ENCODE measurements at places on chromosomes 2 and 18.

DNA sequence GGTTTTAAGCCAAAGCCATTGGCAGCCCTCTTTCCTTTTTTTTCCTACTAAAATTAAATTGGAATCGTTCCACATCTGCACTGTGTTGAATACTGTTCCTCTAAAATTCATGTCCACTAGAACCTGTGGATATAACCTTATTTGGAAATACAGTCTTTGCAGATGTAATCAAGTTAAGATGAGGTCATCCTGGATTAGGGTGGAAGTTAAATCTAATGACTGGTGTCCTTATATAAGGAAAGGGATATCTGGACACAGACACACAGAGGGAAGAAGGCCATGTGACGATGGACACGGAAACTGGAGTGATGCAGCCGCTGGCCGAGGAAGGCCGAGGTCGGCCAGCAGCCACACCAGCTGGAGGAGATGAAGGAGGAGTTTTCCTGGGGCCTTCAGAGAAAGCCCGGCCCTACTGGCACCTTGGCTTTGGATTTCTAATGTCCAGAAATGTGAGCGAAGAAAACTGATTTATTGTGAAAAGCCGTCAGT is 49.4 kb downstream of the LONRF2 start:
- peak; percentile 39 for DNase-seq

GRCh38 chr18:45684341-45685115 is 39.5 kb upstream of the SLC14A1 start:
- DNase-seq: no peak

DNA sequence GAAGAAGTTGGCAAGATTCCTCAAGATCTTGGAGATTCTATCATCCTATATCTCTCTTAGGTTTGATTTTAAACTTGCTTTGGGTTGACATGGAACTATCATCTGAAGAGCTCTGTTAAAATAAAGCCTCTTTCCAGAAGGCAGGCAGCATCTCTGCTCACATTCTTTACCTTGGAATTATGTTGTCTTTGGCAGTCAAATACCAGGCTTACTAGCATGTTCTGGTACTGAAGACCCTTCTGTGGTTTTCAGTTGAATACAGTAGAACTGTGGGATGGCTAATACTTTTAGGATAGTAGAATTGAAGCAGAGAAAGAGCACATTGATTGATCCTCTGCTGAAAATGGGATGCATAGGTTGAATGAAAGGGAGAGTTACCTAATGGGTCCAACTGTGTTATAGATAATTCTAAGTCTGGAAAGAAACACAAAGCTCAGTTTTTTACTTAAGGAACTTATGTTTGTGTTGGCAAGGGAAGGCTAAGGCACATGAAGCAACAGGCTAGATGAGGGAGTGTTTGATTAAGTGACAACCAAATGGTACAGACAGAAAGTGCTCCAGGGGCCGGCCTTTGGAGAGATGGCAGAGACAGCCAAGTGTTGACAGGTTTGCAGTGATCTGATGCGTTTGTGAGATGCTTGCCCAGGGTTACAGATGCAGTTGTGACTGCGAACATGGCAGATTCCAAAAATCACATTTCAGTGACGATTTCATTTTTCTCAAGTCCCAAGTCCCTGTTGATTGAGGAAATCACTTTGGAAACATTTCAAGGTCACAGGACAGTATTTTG is 397.9 kb downstream of the MEIS1 start:
- no peak for DNase-seq

- no peak for DNase-seq
These were observed 316.8 kb downstream of the DCDC2C start for GRCh38 chr2:4020153-4020552.

DNA sequence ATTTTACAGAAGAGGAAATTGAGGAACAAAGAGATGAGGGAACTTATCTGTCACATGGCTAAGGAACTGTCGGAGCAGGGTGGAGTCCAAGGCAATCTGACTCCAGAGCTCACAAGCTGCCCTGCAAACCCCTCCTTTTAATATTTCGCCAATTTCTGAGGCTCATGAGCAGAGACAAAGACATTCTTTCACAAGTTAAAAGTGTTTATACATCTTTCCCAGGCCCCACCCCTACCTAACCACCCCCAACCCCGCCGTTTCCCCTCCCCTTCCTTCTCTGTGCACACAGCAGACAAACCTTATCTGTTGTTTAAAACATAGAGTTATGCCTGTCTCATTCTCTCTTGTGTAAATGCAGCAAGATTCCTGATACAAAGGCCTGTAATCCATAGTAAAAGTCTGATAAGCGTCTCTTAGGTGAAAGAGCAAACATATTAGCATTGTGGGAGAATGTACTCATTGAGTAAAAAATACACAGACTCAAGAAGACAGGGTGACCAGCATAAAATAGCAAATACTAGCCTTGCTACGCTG is 44.3 kb downstream of the EPHA4 start:
- DNase-seq: no peak

DNA sequence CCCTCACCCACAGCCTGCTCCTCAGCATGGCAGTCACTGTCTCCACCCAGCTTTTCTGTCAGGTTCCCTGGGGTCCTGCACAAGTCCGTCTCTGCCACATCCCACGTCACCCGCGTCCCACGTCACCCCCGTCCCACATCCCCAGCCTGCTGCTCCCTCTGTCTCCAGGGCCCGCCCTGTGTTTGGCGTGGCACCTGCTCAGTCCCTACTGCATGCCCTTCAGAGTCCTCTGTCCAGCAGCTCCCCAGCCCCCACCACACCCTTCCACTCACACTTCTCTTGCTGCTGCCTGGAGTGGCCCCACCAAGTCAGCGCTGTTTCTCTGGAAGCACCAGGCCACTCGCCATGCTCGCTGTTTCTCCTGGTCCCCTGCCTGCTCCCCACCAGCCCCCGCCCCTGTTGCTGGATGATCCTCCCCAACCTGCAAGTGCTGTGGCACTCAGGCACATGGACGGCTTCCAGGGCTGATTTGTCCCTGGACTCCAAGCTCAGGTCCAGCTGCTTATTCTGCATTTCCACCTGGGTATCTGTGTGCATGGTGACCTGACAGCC is 18.8 kb downstream of the ATG4B start:
- no peak for DNase-seq

DNA sequence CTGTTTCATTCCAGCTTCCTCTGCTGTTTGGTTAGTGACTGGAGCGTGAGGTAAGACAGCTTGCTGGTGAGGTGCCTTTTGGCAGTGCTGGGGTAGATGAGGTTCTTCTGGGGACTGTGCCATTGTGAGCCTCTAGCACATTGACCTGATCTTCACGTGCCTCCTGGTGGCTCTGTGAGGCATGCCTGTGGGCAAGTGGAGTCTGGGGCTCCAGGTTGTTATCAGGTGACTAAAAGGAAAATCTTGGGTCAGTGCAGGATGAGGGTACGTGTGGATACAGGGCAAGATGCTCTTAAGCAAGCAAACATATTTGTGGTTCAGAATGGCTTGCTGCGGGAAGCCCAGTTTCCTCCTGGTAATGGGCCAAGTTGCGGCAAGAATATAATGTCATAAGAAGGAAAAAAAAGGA is 75.4 kb downstream of the FHOD3 start:
- DNase-seq: no peak

- no peak for DNase-seq
These were observed 185.1 kb downstream of the NEDD4L start for GRCh38 chr18:58229162-58229561.

DNA sequence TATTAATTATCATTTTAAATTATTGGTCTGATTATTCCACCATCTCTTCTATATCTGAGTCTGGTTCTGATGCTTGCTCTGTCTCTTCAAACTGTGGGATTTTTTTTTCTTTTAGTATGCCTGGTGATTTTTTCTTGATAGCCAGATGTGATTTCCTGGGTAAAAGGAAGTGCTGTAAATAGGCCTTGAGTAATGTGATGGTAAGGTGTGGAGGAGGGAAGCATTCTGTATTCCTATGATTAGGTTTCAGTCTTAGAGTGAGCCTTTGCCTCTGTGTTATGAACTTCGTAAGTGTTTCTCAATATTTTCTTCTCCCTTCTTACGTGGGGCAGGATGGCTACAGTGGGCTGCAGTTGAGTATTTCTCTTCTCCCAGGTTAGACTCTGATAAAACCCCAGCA is 103.0 kb downstream of the EHBP1 start:
- no peak for DNase-seq

GRCh38 chr2:240921311-240921994 is 15.3 kb downstream of the CROCC2 start:
- DNase-seq: peak; percentile 65

- peak; percentile 56 for DNase-seq
These were observed 74.4 kb upstream of the ASB18 start for GRCh38 chr2:236338495-236339184.

DNA sequence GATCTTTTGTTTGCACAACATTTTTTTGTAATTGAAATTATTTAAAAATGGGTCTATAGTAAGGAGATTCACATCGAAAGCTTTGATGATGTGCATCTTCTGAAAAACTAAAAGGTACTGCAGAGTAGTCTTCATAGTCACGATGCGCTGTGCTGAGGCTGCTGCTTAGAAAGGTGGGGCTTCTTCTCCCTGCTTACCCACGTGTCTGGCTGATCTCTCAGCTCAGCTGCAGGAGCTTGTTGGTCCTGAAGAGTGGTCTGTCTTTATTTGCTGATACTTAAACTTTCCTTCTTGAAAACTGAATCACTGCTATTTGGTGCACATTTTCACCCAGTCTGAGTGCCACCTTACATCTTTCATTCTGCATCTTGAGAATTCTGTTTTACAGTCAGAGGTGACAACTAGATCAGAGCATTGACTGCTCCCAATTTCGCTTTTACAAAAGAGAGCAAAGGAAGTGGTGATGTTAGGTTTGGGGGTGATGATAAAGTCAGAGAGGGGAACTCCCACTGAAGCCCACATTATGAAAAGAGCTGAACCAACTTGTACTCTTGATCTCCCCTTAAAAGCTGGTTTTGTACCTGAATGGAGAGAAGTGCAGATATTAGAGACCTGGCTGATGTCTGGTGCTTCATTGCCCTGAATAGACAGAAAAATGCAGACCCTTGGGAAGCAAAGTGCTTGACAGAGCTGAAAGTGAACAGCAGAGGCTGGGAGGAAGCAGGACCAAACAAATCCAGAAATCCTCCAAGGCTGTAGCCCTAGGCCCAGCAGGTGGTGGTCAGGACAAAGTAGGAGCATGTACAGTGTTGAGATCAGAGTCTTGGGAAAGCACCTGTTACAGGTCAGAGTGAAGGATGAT is 984.5 kb downstream of the TSN start:
- no peak for DNase-seq

DNA sequence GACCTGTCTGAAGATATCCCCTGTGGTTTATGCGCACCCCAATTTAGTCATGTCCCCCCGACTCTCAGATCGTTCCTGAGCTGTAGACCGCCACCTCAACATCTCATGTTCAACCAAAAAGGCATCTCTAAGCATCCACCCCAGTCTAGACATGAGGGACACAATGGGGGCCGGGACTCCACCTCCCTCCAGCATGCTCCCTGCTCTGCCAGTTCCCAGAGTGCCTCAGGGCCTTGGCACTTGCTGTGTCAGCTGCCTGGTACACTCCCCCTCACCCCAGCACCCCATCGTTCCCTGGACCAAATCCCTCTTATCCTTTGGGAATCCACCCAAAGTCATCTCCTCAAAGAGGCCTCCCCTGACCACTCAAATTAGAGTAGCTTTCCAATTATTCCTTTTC is 22.2 kb downstream of the TNS1 start:
- DNase-seq: no peak

- no peak for DNase-seq
These were observed 201.4 kb downstream of the NYAP2 start for GRCh38 chr2:225600865-225601264.

DNA sequence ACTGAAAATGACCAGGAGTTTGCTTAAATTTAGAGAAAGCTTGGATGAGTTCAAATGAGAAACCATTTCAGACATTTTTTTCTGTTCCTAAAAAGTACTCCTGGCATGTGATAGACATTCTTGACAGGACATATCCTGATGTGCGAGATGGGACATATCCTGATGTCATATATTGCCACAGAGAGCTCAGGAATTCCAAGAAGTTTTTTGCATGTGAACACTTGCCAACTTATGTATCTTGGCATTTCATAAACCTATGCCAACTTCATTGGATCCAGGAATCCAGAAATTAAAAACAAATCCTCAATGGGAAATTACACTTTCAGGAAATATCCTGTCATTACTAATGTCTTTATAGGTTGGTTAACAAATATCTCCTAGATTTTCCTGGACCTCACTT is 2.9 kb upstream of the SERPINB3 start:
- DNase-seq: no peak

- DNase-seq: no peak
These were observed 87.4 kb upstream of the SERPINE2 start for GRCh38 chr2:224126440-224126839.

GRCh38 chr18:21179590-21180220 is 62.3 kb upstream of the GREB1L start:
- DNase-seq: peak; percentile 37

DNA sequence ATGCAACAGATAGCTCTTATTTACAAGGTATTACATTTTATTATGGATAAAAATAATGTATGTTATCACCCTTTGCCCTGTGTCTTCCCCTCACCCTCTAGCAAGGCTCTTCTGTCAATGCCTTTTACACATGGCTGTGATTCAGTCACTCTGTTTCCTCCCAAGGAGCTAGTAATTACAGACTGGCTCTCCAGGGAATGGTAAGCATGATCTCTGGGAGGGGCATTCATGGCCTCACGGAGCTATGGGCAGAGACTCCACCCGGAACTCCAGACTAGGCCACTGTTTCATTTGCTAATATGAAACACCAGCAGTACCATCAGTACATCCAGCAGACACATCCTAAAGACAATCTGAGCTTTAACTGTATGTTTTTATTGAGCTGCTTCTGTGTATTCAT is 410.9 kb upstream of the CYRIA start:
- DNase-seq: no peak

GRCh38 chr2:137724912-137725311 is 239.4 kb upstream of the HNMT start:
- DNase-seq: no peak

DNA sequence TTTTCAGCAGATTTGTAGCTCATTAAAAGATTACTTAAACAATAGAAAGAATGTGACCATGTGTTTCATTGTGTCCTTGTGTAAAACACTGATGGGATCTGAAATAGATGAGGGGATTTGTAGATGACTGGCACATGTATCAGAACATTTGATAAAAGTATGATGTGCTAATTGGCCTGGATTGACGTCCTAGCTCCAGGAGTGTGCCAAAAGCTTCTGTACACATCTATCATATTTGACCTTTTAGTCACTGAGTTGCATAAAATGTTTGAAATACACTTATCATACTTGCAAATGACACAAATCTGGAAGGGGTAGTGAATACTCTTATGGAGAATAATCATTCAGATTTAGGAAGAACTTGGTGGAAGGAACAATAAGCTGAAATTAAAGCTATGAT is 778.5 kb downstream of the ERBB4 start:
- DNase-seq: no peak

DNA sequence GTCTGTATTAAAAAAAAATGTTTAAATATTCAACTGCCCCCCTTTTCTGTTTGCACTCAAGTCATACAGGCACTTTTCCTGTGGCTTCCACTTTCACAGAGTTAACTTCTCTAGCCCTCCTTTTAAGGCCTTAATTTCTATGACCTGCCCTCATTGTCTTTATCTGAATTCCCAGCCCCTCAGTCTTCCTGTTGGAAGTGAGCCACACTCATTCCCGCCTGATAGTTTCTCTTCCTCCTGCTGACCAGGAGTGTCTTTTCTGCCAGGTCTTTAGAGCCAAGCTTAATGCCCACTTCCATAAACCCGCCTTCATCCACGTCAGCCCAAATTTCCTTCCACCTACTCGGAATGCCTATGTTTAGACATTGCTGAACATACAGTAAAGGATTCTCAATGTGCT is 10.5 kb downstream of the COPS8 start:
- no peak for DNase-seq
